Fibroblast of skin of right biceps (primary cell): ENCODE measurements at places on chromosomes 12 and 14.

DNA sequence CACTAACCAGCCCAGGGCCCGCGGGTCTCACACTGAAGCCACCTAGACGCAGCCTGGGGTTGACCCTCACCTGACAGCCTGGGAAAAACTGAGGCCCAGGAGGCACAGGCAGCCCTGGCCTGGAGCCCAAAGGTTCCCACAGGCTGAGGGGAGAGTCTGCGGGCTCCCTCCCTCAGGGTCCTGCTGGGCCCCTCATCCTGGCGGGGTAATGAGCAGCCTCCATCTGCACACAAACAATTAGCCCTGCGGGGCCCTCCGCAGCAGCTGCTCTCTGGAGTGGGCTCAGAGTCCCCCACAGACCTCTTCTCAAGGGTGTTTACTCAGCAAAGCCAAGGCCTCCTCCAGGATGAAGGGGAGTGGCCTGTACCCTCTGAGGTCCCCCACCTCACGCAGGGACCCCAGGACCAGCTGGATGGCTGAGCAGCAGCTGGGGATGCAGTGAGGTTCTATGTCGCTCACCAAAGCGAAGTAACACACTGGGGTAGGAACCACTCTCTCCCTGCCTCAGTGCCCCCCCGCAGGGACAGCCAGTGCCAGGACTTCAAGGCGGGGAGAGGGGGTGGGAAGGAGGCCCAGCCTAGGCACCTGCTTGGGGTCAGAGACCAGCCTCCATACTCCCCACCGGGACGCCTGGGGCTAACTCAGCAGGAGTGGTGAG is 7.3 kb downstream of the AKT1 start:
- DNase-seq: no peak

- no peak for DNase-seq
Observed at GRCh38 chr14:87916103-87916885, 76.7 kb downstream of the GALC start.

DNA sequence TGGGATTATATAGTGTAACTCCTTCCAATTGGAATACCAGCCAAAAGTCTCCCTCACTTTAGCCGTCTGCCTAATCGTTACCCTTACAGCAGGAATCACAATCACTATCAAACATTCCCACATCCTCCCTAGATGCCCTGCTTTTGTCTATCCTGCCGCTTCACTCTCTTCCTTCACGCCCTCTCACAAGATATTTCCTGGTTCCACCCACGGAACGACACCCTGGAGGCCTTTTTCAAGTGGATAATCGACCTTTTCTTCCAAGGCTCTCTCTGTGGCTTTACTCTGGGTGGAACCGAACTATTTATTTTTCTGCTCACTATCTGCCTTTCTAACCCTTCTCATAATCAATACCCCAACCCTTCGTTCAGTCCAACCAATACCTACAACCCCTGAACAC is 58.9 kb downstream of the MOK start:
- DNase-seq: no peak

- DNase-seq: no peak
Observed at GRCh38 chr12:116337312-116337711, 59.8 kb upstream of the MED13L start.

DNA sequence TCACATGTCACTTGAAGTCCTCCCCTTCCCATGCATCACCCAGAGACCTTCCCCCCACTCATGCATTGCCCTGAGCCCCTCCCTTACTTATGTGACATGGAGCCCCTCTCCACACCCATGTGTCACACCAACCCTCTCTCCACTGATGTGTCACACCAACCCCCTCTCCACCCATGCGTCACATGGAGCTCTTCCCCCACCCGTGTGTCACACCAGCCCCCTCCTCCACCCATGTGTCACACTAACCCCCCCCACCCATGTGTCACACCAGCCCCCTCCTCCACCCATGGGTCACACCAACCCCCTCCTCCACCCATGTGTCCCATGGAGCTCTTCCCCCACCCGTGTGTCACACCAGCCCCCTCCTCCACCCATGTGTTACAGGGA is 30.4 kb downstream of the RTL1 start:
- DNase-seq: peak; percentile 36

- DNase-seq: peak; percentile 79
Observed at GRCh38 chr14:78254911-78255461, 84.8 kb downstream of the NRXN3 start.

DNA sequence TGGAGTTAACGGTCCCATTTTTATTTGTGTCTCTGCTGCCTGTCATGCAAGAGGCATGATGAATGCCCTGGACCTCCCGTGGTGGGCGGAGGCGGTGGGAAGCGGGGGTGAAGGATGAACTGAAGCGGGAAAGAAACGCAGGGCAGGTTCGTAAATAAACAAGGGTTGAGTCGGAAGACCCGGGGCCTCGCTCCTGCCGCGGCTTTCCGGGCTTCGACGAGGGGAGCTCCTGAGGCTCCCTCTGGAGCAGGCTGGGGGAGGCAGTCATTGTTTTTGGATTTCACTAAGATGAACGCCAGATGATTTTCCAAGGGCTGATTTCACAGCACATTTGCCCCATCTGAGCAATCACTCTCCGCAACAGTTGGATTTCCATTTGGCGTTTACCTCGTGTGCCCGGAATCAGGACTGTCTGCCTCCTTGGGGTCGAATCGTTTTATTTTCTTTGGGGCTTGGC is 130.2 kb downstream of the SLC38A6 start:
- DNase-seq: peak; percentile 45

GRCh38 chr14:35341454-35341750 is 49.2 kb downstream of the PSMA6 start:
- no peak for DNase-seq

GRCh38 chr12:108854451-108855283 is 2.7 kb downstream of the SSH1 start:
- peak; percentile 97 for DNase-seq

DNA sequence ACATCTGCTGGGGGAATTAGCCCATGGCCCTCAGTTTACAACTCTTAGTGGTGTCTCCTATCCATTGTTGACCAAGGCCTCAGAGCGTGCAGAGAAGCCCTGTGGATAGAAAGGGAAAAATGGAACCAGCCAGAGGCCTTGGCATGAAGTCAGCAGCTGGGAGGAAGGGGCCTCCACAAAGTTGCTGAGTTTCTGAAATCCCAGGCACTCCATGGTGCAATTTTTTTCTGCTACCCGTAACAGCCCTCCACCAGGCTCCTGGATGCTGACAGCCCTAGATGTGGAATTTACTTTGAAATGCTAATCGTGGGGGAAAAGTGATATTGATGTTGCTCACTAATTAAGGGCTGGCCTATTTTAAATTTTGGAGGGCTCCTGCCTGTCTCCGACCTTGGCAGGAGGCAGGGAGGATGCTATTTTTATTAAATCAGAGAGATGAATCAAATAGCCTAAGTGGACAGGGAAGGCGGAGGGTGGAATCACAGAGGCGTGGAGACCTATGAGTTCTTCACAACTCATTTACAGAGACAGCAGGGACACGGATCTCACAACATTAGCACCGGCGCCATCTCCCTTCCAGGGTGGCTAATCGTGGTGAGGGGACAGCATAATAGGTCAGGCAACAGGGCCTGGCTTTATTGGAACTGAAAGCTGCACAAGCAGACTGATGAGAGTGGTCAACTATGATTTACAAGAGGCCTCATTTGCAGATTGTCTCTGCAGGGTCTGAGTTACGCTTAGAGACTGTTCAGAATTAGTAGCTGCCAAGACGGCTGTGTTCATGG is 99.8 kb upstream of the WSCD2 start:
- no peak for DNase-seq

- DNase-seq: no peak
Observed at GRCh38 chr12:63440048-63440447, 228.2 kb downstream of the DPY19L2 start.

DNA sequence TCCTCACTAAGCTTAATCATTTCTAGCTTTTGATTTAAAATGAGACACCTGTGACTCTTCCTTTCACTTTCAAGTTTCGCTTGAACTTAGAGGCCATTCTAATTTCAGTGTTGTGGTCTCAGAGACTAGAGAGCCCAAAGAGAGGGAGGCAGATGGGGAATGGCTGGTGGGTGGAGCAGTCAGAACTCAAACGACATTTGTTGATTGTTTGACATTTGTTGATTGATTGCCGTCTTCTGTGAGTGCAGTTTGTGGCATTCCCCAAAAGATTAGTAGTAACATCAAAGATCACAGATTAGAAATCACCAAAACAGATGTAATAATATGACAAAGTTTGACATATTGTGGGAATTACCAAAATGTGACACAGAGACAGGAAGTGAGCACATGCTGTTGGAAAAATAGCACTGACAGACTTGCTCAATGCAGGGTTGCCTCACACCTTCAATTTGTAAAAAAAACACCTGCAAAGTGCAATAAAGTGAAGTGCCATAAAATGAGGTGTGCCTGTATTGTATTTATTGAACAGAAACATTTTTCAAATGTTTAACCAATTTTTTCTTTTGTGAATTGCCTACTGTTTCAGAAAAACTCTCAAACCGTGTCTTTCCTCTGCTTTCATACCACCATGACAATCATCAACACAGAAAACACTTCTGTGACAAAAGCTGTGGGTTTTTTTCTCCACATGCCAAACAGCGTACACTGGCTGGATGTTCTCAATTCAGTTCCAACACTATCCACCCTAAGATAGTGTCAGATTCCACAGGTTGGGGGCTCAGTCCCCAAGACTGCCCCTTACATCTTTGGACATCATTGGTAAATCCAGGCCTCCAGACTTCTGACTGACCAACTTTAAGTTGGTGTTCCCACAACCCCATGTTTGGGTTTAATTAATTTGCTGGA is 376.3 kb upstream of the RGS6 start:
- DNase-seq: peak; percentile 53

DNA sequence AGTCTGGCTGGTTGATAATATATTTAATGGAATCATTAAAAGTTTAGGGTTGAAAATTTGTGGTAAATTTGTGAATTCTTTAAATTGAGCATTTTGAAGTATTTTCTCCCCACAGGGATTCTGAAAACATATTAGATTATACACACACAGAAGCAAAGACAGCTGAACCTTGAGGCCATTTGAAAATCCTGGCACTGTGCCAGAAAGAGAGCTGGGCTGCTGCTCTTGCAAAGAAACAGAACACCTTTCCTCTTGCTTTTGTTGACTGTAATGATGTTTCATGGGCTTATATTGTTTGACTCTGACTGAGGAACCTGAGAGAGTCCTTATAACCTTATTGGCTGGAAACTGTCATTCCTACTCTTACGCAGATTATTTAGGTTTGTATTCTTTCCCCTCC is 4.8 kb downstream of the RNF34 start:
- DNase-seq: no peak

- DNase-seq: peak; percentile 55
Observed at GRCh38 chr12:93706824-93707223, 29.6 kb downstream of the CRADD start.

DNA sequence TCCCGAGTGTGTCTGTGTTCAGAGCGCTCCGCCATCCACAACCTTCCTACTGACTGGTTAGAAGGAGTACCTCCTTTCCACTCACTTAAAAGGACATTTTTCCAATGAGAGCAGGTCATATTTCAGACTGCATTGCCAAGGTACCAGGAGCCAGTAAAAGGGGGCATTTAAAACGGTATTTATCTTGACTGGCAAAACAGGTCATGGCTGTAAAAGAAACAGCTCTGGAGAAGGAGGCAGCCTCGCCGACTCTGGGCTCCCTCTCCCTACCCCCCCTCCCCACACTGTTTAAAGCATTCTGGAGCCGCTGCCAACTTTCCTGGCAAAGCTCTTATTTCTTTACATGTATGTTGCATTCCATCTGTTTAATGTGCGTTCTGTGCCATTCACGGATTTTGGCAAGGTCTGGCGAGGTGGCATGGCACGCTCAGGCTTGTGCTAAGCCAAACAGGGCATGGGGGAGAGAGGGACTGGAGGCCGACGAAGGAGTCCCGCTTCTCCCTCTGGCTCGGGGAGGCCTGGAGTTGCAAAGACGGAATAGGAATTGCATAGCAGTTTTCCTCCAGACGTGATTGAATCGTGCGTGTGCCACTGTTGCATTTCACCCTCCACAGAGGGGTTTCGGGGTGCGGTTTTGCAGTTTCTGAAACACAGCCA is 41.2 kb upstream of the MED13L start:
- peak; percentile 52 for DNase-seq

DNA sequence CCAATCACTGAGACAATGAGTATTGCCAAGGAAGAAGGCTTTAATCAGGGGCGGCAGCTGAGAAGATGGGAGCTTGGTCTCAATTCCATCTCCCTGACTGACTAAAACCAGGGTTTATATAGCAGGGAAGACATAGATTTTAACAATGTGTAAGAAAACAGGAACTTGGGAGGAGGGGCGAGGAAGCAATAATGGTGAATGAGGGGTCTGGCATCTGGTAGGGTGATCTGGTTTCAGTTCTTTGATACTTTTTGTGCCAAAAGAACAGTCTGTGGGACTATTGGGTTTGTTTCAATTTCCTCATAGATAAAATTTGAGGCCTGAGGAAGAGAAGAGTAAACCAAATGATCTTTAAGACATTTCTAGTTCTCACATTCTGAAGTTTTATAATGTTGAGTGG is 49.2 kb downstream of the FUT8 start:
- DNase-seq: peak; percentile 51

- DNase-seq: no peak
Observed at GRCh38 chr14:70330596-70330995, 28.9 kb downstream of the COX16 start.

- no peak for DNase-seq
Observed at GRCh38 chr14:60356906-60357550, 108.0 kb downstream of the PPM1A start.

DNA sequence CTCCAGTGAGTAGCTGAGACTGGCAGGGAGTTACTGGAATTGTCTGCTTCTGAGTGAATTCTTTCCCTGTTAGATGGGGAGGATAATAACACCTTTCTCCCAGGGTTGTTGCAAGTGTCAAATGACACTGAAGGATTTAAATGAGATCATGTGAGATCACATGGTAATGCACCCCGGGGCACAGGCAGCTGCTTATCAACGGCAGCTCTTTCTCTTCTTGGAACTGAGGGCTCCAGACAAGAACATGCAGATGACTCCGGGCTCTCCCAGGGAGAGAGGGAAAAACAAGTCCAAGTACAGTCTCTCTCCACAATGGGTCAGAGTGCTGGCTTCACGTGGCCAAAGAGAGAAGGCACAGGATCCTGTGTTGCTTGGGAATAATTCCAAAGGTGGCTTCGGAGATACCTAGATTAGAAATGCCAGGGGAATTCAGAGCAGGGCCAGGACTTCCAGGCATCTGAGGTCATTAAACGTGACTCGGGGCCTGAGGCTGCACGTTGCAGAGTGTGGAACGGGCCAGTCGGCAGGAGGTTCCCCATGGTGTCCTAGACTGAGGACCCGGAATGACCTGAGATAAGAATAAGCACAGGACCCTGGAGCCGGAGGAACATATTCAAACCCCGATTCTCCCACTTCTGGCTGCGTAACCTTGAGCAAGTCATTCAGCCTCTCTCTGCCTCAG is 109.2 kb downstream of the PRMT8 start:
- no peak for DNase-seq
